Fibroblast of the conjunctiva (primary cell): ENCODE measurements at places on chromosomes 2 and 18.

- no peak for DNase-seq
Measured at GRCh38 chr2:236786751-236787150, 217.1 kb downstream of the ACKR3 start.

- no peak for DNase-seq
Measured at GRCh38 chr2:186702501-186702900, 8.6 kb downstream of the FAM171B start.

DNA sequence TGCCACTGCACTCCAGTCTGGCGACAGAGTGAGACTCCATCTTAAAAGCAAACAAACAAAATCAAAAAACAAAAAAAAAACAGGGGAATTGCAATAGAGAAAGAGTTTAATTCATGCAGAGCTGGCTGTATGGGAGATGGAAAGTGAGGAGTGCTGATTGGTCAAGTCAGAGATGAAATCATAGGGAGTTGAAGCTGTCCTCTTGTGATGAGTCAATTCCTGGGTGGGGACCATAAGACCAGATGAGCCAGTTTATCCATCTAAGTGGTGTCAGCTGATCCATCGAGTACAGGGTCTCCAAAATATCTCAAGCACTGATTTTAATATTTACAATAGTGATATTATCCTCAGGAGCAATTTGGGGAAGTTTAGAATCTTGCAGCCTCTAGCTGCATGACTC is 45.3 kb downstream of the FRZB start:
- DNase-seq = no peak

DNA sequence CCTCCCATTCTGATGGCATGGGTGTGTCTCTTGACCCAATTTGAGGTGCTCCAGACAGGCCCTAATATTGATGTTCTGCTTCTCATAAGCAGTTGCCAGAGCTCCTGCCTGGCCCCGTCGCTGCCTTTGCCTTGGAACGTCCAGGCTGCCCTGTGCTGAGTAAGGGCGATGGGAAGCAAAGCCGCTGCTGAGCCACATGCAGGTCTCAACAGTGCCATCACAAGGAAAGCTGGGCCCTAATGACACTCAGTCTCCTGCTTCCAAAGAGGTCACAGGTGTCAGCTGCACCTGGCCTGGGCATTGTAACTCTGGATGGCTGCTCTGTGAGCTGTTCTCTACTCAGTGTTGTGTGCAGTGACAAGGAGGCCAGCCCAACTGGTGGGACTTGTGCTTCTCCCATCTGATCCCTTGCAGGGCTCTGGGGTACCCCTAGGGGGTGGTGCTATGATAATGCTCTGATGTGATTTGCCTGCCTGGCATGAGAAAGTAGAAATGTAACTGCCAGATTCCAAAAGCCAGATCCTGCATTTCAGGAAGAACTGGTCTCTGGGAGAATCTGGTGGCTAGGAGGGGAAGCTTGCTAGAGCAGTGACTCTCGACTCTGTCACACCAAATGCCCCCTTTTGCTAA is 8.7 kb downstream of the TTC39C start:
- DNase-seq = no peak

DNA sequence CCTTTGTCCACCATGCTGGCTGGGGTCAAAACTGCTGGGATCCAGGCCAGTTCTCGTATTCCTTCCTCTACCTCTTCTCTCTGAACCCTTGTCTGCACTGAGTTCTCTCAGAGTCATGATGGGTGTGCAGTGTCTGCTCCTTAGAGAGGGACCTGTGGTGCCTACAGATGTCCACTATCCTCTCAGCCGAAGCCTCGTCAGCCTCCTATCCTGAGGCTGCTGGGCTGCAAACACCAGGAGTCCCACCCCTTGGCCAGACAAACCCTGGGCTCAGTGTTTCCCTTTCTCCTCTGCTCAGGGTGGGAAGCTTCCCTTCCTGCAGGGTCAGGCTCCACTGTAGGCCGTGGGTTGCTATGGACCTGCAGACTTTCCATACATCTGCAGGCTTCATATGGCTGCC is 2.3 kb downstream of the INPP5D start:
- no peak for DNase-seq

DNA sequence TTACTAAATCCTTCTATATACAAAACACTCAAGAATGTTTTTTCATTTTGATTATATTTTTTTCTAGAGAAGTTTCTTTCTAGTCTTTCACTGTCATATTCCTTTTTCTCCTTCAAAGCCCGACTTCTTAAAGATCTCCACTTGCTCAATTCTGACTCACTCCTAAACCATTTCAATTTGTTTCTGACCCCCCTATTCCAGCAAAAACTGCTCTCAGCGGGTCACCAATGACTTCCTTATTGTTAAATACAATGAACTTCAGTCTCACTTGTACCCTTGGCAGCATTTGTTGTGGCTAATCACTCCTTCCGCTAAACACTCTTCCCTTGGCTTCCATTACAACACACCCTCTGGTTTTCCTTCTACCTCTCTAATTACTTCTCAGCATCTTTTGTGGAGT is 111.1 kb upstream of the RBBP8 start:
- no peak for DNase-seq

- DNase-seq = no peak
Measured at GRCh38 chr2:165889158-165889557, 64.4 kb downstream of the TTC21B start.

GRCh38 chr2:214104219-214104618 is 306.6 kb upstream of the VWC2L start:
- DNase-seq = no peak

DNA sequence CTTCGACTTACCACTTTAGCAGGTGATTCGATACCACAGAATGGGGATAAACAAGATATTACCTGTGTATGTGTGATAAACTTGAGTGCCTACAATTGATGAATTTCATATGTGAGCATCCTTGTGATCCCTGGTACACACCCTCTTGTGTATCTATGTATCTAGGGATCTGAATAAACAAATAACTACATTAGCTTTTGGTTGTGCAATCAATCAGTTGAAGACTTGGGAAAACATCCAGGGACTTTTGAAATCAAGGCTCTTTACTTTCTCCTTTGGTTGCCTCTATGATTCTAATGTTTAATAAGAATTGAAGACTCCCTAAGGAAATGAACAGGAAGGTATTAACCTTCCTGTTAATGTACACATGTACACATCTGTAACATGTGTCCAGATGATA is 97.3 kb upstream of the DCC start:
- no peak for DNase-seq

DNA sequence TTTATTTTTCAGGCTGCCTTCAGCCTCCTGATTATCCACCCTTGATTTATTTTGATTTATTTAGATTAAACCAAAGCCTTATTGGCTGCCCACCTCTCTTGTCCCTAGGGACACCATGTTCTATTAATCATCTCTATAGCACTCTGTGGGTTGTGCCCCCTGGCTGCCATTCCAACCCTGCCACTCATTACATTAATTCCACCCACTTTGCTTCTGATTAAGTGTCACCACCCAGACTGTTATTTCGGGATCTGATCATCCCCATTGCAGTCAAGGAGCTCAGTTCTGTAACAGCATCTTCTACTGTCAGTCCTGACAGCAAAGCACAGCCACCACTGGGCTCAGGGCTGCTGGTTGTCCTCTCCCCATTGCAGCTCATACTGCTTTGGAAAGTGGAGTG is 175.1 kb upstream of the DDX18 start:
- no peak for DNase-seq

DNA sequence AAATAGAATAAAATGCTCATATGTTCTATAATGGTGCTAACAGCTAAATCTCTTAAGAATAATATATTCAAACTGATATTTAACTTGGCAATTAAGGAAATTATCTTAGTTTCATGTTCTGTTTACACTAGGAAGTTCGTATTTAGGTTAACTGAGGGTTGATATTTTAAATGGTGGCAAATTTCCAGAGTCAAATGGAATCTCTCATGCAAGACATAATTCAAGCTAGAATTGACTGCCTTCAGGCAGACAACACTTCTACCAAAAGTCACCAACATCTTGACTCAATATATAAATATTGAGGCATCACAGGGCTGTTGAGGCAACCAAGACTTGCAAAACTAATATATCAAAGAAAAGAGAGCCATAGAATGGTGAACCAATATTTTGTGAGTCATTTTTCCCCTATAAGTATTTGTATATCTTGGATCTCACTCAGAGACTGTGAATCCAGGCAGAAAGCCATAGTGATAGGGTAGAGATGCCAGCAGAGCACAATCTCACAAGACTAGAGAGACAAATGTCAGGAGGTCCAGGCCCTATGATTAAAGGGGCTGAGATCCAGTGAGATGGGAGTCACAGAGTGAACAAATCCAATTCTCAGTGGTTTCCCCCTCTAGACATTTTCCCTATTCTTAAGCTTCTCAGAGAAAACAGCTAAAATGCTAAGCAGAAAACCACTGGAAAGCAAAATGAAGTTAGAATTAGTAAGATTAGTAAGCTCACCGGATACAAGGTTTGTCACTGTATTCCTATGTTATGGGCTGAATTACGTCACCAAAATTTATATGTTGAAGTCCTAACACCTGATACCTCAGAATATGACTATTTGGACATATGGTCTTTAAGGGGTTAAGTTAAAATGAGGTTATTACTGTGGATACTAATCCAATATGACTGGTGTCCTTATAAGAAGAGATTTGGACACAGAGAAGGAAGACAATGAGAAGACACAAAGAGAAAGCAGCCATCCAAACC is 358.2 kb upstream of the UBE2E3 start:
- DNase-seq = peak; percentile 31

GRCh38 chr2:180578441-180578840 is 402.0 kb upstream of the UBE2E3 start:
- DNase-seq = no peak

- DNase-seq = no peak
Measured at GRCh38 chr2:40325116-40325515, 126.8 kb downstream of the SLC8A1 start.

GRCh38 chr18:75010278-75010677 is 198.7 kb downstream of the PTGR3 start:
- no peak for DNase-seq

- DNase-seq = no peak
Measured at GRCh38 chr2:1605102-1606045, 138.9 kb downstream of the PXDN start.
